Dermis blood vessel endothelial cell (primary cell): ENCODE measurements at places on chromosomes 13 and 19. TPM values are rescaled to one million over a fixed set of nuclear protein-coding genes. Genes with fewer than 3 reads are reported as not detected.

Gene SIGLEC8
- not detected in 2 replicates for total RNA-seq

Gene LHB
- not detected in 2 replicates for total RNA-seq

Gene MED25
- 13.4 and 34.4 TPM in 2 replicates for total RNA-seq

Gene GJB2
- 0.05 and 0.17 TPM in 2 replicates for total RNA-seq

Gene ALOX5AP
- 0.14 and 0.34 TPM in 2 replicates for total RNA-seq
